CD4-positive, alpha-beta T cell treated with Interleukin-15 for 1 hour (primary cell): ENCODE measurements at places on chromosomes 12 and 14.

DNA sequence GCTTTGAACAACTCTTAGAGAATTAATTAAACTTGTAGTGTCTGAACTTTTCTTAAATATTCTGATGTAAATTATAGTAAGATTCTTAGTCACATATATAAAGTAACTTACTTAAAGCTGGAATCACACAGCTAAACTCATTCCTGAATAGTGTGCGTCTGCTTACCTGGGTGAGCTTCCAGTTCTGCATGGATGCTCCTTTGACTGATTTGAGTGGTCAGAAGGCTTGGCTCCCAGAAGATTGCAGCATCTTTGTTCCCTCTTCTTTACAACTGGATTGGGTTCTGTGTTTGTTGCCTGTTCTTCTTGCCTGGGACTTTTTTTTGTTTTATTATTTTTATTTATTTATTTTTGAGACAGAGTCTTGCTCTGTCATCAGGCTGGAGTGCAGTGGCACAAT lies 66.5 kb upstream of the ASPG start:
- no peak for DNase-seq

GRCh38 chr14:36279306-36280190 lies 40.9 kb downstream of the MBIP start:
- DNase-seq, result no peak

- no peak for DNase-seq
These were observed 115.7 kb downstream of the SAMD4A start for GRCh38 chr14:54682578-54682977.

- no peak for DNase-seq
These were observed 2.4 kb downstream of the PFKM start for GRCh38 chr12:48121522-48121921.

GRCh38 chr12:45575417-45575816 lies 154.1 kb upstream of the ARID2 start:
- DNase-seq, result no peak

GRCh38 chr12:64918344-64918743 lies 93.9 kb downstream of the TBC1D30 start:
- no peak for DNase-seq

GRCh38 chr12:47311568-47311967 lies 231.8 kb upstream of the AMIGO2 start:
- no peak for DNase-seq

- no peak for DNase-seq
These were observed 136.8 kb downstream of the KCNH5 start for GRCh38 chr14:62908506-62908905.
